ENCODE measurements at places on chromosomes 11 and 22.

DNA sequence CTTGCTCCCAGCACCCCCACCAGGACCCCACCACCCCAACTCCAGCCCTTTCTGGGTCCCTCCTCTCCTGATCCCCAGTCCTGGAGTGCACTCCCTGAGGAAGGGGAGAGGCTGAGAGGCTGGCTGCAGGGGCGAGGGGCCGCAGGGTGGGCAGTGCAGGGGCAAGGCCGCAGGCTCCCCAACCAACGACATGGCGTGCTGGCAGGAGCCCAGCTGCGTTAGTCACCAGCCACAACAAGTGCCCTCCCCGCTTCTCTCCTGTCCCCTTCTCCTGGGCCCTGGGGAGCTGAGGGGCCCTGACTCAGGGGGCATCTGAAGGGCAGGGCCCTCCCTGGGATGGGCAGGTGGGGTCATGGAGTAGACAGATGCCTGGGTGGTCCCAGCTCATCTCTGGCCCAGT, 2.3 kb downstream of the CABP7 start:
- DNase-seq: no peak

DNA sequence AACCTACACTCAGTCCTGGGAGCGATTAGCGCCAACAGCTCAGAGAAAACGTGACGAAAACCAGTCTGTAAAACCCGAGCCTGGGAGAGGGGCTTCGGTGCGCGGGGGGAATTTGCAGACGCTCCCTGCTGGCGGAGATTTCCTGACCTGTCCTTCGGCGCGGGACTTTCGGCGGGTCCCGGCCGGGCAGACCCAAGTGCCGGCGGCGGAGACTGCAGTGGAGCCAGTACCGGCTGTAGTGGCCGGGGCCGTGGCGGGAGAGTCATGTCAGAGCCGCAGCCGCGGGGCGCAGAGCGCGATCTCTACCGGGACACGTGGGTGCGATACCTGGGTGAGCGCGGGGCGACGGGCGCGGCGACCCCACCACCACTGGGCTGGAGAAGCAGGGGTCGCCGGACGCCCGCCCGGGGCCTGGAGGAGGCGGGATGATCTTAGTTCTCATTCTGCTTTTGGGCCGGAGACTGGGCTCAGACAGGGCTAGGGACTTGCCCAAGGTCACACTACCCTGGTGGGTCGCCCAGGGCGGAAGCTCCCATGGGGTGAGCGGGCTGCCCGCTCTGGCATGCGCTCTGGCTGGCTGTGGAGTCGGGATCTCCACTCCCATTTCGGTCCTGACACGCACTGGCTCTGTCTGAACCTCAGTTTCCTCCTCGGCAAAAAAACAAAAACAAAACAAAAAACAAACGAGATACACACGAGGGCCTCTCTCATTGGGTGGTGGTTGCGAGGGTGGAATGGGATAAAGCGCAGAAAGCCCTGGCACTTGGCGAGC, at the start of gene MTFP1:
Gene MTFP1 (plus strand): TSS at position 153 of the 772 bp plus-strand sequence. CDS start 112 bp downstream, at position 265.
- DNase-seq: peak; percentile 59

DNA sequence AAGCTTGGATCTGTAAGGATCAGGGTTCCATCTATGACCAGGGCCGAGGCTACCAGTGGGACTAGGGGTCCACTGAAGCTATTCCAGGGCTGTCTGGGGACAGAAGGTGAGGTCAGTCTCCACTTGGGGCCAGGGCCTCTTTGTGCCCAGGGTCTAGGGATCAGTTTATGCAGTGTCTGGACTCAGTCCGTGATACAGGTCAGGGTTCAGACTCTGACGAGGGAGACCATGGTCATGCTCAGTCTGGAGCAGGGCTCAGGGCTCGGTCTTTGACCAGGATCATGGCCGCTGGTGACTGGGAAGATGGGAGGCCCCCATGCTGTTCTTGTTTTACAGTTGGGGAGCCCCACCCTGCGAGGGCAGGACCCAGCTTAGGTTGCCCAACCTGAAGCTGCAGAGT, 11.8 kb downstream of the TSSC4 start:
- no peak for DNase-seq

DNA sequence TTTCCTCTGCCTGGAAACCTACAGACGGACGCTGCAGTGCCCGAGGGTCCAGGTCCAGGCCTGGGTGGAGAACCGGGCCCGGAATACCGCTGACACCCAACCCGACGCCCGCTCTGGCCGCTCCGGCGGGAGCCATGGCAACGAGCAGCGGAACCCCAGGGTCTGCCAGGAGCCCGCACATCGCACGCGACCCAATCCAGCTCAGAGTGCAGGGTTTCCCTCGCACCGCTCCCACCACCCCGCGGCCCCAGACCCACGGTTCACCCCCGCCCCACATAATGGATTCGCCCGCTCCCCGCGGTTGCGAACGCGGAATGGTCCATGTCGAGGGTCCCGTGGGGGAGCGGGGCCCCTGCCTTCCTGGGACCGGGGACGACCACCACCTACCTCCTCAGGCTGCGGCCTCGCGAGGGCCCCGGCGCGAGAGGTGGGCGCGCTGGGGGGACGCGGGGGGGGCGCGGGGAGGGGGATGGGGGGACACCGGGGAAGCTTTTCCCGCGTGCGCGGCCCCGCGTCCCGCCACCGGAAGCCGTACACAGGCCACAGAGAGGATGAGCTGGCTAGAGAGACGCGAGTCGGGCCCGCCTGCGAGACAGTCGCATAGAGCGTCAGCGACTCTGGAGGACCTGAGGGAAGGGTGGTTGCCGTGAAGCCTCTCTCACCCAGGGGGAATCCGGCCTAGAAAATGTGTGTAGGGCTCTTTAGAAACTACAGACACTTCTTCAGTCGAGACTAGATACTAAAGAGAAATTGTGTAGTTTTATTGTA, at the start of gene SSRP1:
Gene SSRP1 (minus strand): TSS at position 550 of the 768 bp plus-strand sequence. CDS start 771 bp downstream, outside the sequence.
- DNase-seq: peak; percentile 84

GRCh38 chr11:121372671-121373429, 79.3 kb upstream of the SORL1 start:
- DNase-seq: no peak

- DNase-seq: no peak
These were observed at the start of gene GAL3ST1 for GRCh38 chr22:30574095-30574981. Gene GAL3ST1, minus strand, starts transcription at chr22:30574665. Its CDS starts 17,273 bp downstream, at chr22:30557392.

GRCh38 chr11:6357222-6357621, 33.1 kb upstream of the SMPD1 start:
- DNase-seq: no peak

DNA sequence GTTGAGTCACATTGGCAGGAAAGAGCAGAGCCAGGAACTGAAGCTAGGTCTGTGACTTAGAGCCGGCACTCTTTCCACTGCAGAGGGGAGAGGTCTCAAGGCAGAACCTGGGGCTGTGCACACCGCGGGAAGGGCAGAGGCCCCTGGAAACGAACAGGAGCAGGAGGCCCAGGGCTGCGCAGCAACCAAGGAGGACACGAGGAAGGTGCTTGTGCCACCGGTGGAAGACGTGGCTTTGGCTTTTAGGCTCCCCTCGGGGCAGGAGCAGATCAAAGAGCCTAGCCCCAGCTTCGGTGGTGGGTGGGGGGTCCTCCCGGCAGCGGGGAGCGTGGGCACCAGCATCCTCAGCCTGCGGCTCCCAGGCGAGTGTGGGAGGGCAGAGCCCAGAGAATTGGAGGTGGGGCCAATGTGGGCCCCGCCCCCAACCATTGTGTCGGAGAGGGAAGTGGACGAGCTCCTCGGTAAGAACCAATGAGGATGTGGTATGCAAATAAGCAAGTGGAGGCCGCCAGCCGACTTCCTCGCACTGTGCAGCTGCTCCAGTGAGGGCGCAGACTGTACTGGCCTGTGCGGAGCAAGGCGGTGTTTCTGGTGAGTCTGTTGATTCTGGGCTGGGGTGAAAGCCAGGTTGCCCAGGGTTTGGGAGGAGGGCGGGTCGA, at the start of gene CCDC116:
Gene CCDC116 (plus strand): TSS at position 524 of the 659 bp plus-strand sequence. CDS start 422 bp downstream, outside the sequence.
- DNase-seq: peak; percentile 43

DNA sequence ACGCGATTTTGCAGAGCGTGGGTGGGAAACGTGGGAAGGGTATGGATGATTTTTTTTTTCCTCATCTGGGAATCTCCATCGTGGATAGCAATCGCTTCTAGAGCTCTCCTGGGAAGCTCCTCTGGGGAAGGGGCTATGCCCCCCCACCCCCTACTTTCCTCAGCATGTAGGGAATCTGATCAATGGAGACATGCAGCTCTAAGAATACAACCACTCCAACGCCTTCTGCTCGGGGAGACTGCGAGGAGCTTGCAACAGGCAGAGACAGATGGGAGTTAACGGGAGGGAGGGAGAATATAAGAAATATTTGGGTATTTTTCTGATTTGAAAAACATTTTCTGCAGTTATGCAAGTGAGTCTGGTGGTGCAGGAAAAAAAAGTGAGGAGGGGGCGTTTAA, 104.6 kb upstream of the HSD17B12 start:
- DNase-seq: no peak

DNA sequence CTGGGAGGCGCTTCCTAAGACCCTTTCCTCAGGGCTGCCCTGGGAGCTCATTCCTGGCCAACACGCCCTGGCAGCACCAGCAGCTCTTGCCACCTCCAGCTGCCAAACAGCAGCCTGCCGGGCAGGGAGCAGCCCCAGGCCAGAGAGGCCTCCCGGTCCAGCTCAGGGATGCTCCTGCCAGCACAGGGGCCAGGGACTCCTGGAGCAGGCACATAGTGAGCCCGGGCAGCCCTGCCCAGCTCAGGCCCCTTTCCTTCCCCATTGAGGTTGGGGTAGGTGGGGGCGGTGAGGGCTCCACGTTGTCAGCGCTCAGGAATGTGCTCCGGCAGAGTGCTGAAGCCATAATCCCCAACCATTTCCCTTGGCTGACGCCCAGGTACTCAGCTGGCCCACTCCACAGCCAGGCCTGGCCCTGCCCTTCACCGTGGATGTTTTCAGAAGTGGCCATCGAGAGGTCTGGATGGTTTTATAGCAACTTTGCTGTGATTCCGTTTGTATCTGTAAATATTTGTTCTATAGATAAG, 7.6 kb downstream of the SLC39A13 start:
- DNase-seq: no peak

DNA sequence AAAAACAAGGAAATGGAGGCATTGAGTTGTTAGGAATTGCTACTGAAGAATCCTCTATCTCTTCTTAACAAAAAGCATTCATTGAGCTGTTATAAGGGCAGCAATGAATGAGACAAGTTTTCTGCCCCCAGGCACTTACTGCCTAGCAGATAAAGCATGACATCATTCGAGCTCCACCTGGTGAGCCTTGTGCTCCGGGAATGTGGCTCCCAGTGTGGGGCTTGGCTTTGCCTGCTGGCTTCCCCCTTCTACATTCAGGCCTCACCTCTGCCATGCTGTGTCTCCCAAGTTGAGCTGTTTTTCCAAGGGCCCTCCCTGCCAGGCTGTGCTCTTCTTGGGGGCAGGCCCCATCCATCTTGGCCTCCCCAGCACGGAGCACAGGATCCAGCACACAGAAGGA, 56.9 kb upstream of the EIF3D start:
- DNase-seq: no peak

- no peak for DNase-seq
These were observed 53.2 kb upstream of the FTH1 start for GRCh38 chr11:62020661-62021060.

- no peak for DNase-seq
These were observed 21.6 kb upstream of the KCNQ1OT1 start for GRCh38 chr11:2721210-2721916.

- no peak for DNase-seq
These were observed 111.8 kb downstream of the SNX19 start for GRCh38 chr11:130804306-130805076.

DNA sequence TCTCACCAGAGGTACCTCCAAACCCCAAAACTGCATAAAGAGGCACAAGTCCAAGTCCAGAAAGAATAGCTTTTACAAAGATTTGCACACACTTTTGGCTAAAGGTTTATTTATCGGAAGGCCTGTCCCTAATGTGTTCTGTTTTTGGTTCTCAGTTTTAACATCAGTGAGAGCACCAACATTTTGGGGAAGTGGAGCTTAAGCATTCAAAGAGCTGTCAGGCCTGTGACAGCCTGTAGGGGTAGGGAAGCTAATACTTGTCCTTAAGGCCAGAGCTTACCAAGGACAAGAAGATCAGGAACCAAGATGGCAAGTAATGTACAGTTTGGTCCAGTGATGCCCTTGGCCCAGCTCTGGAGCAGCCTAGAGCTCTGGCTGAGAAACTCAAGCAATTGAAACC, 38.9 kb upstream of the SCUBE2 start:
- DNase-seq: no peak

DNA sequence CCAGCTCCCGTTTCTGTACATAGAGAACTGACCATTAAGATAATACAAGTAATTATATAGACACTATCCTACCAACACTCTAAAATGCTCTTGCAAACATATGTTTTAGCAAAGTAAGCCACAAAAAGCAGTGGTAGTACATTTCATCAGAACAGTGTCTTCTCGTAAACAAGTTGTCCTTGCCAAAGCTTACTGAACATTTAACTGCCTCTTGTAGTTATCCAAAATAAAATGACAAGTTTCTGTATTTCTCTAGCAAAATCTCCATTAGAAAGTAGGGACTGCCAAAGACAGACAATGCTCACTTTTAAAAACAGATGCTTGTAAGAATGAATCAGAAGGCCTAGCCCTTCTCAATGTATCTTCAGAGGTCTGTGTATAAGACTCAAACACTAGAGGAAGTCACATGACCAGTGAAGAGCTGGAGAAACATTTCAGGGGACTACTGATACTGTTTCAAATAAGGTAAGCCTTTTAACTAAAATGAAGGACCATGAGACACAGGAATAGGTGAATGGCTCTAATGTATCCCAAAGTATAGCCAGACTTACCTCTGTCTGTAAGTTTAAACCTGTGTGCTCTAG, 7.8 kb upstream of the ZC3H12C start:
- no peak for DNase-seq

DNA sequence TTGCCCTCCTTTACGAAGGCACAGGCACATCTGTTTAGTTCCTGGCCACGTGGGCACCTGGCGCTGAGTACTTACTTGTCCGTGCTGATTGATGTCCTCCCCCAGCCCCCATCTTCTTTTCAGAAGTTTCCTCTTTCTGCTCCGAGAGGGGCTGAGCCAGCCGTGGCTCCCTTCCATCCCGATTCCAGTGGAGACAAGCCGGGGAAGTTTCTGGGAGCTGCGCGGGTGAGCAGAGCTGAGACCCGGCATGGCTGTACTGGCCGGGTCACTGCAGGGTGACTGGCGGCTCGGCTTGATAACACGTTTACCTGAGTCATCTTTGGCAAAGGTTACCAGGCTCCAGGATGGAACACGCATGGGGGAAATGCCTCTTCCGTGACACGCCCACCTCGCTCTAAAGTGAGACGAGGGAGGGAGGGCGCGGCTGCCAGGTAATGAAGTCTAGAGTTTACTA, 45.4 kb upstream of the ATXN10 start:
- no peak for DNase-seq

- DNase-seq: peak; percentile 48
These were observed at the start of gene LTBP3 for GRCh38 chr11:65558002-65558929. Gene LTBP3, minus strand, starts transcription at chr11:65558359. Its CDS starts 400 bp downstream, at chr11:65557959.

DNA sequence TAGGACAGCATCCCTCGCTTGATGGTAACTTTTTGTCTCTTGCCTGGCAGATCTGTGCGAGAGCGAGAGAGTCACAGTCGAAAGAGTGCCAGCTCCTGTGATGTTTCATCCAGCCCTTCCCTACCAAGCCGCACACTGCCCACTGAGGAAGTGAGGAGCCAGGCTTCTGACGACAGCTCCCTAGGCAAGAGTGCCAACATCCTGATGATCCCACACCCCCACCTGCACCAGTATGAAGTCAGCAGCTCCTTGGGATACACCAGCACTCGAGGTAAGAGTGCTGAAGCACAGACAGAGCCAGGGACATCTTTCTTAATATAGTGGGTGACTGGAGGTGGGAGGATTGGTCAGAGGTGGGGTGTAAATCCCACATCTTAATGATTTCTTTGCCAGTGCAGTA, 61.1 kb downstream of the DEPDC5 start:
- DNase-seq: no peak
